ENCODE measurements at places on chromosomes 4 and X.

DNA sequence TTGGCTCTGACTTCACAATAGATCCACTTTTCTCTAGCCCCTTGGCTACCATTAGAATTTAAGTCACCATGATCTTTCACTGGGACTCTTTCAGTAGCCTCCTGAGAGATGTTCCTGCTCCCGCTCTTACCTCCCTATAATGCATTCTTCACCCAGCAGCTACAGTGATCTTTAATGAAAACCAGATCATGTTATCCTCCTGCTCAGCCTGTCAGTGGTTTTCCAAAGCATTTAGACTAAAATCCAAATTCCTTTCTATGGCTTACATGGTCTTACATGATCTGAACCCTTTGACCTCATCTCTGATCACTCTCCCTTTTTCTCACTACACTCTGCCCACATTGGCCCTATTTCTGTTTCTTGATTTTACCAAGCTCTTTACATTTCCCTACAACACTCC, 18.3 kb upstream of the RPS6KA3 start:
- no peak for DNase-seq

DNA sequence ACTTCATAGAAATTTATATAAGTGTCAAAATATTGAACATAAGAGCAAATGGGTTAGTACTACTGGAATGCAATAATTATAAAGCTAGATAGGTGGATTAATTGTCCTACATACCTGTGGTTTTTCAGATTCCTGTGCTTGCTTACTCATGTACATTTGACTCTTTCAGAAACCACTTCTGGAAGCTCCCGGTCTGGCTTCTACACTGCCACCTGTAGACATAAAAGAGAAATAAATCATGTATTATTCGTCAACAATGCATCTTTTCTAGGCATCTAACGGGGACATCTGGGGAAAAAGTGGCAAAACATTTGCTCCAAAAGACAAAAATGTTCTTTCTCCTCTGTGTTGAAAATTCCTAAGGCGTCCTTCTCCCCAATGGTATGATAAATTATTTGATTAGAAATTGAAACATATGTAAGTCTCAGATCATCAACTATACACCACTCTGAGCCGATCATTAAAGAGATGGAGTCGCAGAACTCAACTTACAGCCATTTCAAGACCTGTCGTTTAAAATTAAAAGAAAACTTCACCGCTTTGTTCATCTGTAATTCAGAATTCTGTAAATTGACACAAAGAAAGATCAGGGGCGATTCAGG, 648.7 kb upstream of the DIPK2B start:
- no peak for DNase-seq

- no peak for DNase-seq
These were observed 2.5 kb upstream of the PLP1 start for GRCh38 chrX:103774070-103774642.

GRCh38 chrX:39161611-39162255, 360.5 kb downstream of the MID1IP1 start:
- no peak for DNase-seq

GRCh38 chr4:165926307-165926706, 53.3 kb downstream of the TLL1 start:
- DNase-seq, result no peak

DNA sequence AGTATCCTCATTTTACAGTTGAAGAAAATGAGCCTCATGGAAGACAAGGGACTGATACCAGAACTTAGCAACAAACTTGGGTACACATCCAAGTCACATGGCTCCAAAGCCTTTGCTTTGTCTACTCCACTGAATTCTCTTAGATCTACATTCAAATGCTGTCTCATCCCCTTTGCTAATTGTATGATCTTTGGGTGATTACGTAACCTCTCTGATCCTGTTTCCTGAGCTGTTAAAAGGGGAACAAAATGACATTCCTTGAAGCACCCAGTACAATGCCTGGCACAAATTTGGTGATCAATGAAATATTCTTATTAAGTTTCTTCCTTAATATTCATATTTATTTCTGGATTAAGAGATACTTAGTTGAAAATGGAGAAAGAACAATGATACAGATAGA, 5.9 kb upstream of the HPGD start:
- no peak for DNase-seq

- no peak for DNase-seq
These were observed 82.3 kb upstream of the EDNRA start for GRCh38 chr4:147398556-147398955.

DNA sequence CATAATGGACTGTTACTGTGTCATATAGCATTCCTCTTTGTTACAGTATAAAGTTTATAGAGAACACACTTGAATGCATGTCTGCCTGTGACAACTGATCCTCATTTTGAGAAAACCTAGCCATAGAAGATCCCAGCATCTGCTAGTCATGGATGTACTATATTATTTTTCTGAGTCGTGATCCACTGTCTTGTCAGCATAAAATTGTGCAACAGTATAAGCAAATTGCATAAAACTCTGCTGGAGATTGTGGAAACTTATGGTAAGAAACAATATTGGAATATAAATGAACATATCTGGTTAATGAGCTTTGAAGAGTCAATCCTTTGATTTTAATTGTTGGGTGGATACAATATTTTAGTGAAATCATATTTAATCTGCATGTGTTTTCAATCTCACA, 3.6 kb downstream of the NEIL3 start:
- DNase-seq, result no peak

GRCh38 chrX:15350329-15350996, 15.1 kb upstream of the PIGA start:
- no peak for DNase-seq

DNA sequence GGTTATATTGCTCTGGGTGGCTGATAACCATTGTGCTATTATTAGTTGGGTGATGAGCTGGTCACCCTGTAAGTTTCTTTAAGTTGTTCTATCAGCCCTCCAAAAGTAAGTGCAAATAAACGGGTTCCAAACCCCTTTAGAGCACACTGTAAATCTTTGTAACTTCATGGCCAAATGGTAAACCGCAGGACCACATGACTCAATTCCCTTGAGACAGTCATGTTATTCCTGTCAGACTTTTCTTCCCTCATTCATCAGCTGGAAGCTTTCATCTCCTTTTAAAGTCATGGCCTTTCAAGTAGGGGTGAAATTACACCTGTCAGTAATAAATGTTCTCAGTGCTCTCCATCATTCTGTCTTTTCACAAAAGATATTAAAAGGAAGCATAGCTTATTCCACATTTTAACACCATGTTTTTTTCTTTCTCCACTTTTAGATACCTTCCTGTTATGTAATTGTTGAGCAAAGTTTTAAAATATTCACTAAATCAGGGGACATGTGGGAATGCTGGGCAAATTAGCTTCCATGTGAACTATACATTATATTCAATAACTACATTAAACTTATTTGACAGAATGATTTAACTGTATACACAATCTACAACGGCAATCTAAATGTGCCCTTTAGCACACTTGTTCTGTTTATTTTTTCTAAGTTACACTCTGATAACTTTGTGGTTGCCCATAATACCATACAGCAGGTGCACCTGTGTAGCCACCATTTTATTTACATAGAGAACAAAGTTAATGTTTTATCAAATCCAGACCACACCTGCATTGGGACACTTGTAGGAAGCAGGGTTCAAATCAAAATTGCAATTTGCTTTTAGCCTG, 275.5 kb downstream of the CFAP299 start:
- no peak for DNase-seq

DNA sequence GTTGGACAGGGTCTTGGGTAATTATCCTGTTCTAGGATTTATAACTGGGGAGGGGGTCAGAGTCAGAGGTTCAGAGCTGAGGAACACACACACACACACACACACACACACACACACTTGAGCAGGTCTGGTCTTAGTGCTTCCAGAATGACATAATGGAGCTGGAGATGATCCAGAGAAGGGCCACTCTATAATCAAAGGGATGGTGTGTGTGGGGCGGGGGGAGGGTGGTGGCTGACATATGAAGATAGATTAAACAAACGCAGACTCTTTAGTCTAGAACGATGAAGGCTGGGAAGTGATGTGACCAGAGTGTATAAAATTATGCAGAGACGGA, 434 bp upstream of the TMEM255A start:
- no peak for DNase-seq

DNA sequence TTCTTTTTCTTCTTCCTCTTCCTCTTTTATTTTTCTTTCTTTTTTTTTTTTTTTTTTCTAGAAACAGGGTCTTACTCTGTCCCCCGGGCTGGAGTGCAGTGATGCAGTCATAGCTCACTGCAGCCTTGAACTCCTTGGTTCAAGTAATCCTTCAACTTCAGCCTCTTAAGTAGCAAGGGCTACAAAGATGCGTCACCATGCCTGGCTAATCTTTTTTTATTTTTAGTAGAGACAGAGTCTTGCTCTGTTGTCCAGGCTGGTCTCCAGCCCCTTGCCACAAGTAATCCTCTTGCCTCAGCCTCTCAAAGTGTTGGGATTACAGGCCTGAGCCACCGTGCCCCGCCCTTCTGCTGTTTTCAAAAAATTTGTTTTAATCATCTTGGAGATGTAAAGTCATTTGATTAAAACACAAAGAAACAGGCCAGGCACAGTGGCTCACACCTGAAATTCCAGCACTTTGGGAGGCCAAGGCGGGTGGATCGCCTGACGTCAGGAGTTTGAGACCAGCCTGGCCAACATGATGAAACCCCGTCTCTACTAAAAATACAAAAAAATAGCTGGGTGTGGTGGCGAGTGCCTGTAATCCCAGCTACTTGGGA, 28.1 kb downstream of the SYNPO2 start:
- no peak for DNase-seq

DNA sequence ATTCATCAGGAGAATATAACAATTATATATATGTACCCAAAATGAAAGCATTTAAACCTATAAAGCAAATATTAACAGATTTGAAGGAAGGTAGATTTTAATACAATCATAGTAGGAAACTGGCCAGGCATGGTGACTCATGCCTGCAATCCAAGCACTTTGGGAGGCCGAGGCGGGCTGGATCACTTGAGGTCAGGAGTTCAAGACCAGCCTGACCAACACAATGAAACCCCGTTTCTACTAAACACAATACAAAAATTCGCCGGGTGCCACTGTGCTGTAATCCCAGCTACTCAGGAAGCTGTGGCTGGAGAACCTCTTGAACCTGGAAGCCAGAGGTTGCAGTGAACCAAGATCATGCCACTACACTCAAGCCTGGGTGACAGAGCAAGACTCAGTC, 118.3 kb downstream of the KCNIP4 start:
- DNase-seq, result no peak

DNA sequence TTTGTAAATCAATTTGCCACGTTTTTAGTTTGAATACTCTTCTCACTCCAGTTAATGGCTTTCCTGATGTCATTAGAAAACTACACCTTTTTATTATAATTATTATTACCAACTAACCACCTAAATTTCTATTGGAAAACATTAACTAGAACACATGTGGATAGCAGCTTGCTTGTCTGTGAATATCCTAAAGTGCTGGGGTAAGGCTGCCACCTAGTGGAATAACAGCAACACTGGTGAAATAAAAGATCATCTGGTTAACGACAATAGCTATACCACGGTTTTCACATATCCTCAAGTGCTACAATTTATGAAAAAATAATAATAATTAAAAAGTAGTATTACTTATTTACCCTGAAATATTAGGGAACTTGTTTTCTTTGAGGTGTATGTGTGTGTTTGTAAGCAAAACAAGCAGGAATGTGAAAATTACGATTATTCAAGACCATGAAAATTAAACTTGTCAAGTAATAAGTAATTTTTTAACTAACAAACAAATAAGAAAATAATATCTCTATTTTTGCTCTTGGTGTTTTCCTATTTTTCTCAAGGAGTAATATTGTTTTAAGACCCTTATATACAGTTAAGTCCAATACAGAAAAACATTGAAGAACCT, 130.1 kb upstream of the TECRL start:
- no peak for DNase-seq

GRCh38 chrX:98432413-98432812, 1548.7 kb downstream of the RPA4 start:
- no peak for DNase-seq

- DNase-seq, result no peak
These were observed 46.5 kb upstream of the FAT4 start for GRCh38 chr4:125268068-125268755.

DNA sequence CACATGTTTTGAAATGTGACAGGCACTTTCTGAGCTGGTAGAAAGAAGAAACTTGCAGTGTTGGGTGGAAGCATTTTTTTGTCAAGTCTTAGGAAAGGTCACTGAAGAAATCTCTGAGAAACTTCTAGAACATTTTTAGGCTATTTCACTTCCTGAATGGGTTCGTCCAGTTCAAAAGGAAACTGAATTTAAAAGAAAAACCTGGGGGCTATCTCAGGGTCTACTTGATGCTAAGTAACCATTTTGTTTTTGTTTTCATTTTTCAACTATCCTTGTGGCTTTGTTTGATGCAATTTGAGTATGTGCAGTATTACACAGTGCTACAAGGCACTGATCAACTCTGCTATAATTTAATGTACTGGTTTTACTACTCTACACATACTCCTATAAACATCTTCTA, 34.0 kb upstream of the AMOT start:
- no peak for DNase-seq

GRCh38 chr4:138775890-138776289, 239.7 kb upstream of the NOCT start:
- DNase-seq, result no peak

GRCh38 chrX:130716346-130716745, 186.7 kb downstream of the ENOX2 start:
- DNase-seq, result no peak

DNA sequence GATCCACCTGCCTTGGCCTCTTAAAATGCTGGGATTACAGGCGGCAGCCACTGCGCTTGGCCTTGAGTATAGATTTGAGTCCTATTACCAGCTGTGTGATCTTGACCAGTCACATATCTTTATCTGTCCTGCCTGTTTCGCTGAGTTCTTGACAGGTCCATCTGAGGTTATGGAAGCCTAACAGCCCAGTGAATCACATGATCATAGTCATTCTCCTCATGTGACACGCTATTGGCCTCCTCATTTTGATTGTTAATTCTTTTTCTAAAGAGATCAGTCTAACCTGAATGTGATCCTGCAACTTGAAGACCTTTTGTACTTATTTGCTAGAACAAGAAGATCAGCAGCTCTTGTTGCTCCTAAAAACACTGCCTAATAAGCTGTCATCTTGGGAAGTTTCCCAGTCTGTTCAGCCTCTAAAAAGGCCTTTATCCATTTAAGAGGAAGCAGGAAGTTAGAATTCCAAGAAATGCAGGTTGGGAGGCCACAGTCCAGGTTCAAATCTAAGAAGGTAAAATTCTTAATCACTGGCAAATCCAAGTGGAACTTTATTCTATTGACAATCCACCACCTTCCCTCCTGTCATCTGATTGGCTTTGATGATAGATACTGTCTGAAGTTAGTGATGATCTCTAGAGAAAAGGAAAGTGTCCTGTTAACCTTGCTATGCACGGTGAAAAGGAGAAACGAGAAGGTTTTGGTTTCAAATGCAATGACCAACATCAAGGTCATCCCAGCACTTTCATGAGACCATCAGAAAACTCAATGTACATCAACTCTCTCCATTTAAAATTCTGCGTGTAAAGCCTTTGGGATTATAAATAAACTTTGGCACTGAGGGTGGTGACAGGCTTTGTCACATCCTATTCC, 86.9 kb downstream of the CHRNA9 start:
- no peak for DNase-seq

GRCh38 chrX:20718592-20719380, 452.1 kb upstream of the RPS6KA3 start:
- no peak for DNase-seq
